NCI-H1694 treated with DMSO at 0.1 percent for 48 hours (cell line): ENCODE measurements at places on chromosomes 5 and 9.
A peak's percentile ranks its signal among the peaks of the same experiment; 100 is the strongest.

DNA sequence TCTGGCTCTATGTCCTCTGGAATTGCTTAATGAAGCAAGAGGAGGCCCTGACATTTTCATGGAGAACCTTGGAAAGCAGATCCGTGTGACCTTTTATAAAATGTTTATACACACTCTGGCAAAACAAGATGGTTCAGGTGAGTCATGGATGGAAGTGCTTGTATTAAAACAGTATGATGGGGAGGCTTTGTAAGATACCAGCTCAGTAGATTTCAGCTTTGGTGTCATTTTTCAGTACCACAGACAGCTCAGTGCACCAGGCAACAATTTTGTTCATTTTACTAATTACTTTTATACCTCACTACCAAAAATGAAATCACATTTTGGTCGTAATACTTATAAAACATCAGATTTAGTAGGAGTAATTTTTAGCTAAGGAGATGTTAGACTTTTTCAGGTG, 5.2 kb downstream of the KCNN2 start:
- DNase-seq = no peak

- no peak for DNase-seq
Measured at GRCh38 chr5:74974451-74975091, 77.8 kb downstream of the GCNT4 start.

DNA sequence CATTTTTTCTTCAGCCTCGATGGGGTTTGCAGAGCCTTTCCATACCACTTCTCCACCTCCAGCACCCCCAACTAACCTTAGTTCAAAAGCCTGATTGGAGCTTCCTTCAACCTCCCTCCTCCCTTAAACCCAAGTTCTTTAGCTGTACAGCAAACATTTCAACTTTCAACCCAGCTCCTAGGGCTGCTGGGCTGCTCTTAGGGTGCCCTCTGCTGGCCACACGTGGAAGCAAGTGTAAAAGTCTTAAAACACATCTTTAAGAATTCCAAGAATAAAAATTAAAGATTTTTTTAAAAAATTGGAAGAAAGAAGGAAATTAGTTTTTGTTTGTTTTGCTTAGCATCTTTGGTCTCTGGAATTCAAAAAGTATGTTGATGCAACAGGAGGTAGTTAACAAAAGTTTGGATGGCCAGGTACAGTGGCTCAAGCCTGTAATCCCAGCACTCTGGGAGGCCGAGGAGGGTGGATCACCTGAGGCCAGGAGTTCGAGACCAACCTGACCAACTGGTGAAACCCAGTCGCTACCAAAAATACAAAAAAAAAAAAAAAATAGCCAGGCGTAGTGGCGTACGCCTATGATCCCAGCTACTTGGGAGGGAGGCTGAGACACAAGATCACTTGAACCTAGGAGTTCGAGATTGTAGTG, 15.5 kb upstream of the HSD17B3 start:
- no peak for DNase-seq

DNA sequence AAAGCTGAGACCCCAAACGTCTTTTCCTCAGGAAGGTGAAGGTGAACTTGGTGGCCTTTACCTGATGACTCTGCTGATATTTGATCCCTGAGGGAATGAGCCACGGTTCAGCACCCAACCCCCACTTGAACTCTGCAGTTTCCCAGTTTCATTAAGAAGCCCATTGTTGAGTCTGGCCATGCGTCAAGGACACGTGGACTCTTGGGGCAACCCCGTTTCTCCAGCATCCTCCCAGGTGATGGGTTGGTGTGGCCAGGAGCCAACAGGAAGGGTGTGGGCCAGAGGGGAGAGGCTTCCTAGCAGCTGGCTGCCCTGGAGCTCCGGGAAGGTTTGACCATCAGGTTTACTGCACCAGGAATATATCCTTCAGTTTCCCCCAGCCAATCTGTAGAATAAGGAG, 59.5 kb upstream of the GNE start:
- DNase-seq = no peak

- no peak for DNase-seq
Measured at GRCh38 chr9:134236001-134236421, 71.6 kb upstream of the RNU6ATAC start.

DNA sequence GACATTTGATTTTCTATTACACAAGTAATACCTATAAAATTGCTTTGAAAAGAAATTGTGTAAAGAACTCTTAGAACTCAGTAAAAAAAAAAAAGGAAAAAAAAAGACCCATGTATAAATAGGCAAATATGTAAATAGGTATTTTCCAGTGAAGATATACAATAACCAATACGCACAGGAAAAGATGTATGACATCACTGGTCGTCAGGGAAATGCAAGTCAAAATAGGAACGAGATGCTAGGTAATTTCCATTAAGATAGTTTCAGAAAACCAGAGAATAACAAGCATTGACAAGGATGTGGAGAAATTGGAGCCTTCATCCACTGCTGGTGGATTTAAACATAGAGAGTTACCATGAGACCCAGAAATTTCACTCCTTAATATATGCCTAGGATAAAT, 708.8 kb downstream of the MTRR start:
- DNase-seq = no peak

- no peak for DNase-seq
Measured at GRCh38 chr9:21428235-21428634, 12.0 kb upstream of the IFNA1 start.

GRCh38 chr9:70484232-70485130, 70.0 kb upstream of the KLF9 start:
- peak; percentile 12 for DNase-seq

DNA sequence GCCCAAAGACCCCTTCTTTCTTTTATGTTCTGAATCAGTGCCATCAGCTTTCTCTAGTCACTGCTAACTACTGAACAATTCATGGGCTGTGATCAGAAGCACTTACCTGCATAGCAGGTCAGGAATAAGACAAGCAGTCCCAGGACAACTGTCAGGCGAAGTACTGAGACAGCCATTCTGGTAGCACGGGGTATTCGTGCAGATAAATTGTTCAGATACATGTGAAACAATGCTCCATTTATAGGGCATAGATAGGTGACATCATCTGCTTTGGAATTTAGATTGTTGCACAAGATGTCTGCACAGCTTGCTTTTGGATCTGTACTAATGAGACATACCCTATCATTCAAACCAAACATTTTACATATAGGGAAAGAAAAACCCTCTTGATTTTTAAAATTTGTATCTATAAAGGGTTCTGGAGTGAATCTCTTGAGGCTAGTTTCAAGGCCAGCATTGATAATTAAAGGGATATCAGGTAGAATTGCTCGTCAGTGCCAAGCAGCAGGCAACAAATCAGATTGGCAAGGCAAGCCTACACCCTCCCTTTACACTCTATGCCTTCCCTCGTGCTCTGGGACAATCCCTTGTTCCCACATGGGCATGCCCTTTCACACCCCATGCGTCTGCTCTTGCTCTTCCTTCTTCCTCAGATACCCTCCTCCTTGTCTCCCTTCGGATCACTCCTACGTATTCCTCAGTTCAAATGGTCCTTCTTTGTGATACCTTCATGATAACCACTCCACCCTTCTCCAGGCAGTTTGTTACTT, at the start of gene C5orf46:
C5orf46 (minus strand) TSS at position 213 of the 770 bp plus-strand sequence; CDS start at position 176, 37 bp downstream.
- no peak for DNase-seq

DNA sequence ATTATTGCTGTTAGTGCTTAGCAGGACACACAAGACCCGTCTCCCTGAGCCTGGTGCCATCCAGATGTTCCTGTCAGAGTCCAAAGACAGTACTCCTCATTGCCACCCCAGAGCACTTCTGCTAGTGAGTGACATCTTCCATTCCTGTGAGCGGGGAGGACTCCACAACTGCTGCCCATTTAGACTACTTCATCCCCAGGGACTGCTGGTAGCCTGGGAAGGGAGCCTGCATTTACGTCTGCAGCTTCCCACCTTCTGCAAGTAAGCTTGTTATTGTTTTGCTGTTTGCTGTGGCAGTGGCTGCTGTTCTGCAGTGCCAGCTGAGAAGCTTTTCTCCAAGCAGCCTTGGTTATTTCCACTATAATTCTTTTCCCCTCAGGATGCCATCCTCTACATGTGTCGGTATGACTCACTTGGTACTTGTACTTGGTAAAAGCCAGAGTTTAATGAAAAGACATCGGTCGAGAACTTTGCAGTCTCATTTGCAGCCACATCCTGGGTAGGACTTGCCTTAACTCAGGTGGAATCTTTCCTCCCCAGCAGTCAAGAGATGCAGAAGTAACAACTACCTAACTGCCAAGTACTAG, 10.6 kb upstream of the MAP1B start:
- no peak for DNase-seq

DNA sequence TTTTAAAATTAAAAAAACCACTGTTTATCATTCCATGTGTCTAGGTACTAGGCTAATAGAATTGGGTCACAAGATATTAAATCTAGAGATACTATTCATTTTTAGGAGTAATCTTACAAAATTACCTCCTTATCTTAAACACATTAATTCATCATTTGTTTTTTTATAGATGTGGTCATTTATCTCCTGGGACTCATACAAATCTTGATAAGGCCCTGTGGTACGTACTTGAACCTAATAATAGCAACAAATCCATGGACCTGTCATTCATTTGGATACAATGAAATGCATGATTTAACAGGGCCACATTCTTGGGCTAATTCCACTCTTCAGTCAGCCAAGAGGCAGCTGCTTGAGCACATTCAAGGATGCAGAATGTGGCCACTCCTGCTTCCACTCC, 66.4 kb upstream of the MARCHF11 start:
- no peak for DNase-seq

- no peak for DNase-seq
Measured at GRCh38 chr9:18588002-18588401, 114.0 kb downstream of the ADAMTSL1 start.

- no peak for DNase-seq
Measured at GRCh38 chr5:167001246-167001645, 1290.2 kb upstream of the WWC1 start.

DNA sequence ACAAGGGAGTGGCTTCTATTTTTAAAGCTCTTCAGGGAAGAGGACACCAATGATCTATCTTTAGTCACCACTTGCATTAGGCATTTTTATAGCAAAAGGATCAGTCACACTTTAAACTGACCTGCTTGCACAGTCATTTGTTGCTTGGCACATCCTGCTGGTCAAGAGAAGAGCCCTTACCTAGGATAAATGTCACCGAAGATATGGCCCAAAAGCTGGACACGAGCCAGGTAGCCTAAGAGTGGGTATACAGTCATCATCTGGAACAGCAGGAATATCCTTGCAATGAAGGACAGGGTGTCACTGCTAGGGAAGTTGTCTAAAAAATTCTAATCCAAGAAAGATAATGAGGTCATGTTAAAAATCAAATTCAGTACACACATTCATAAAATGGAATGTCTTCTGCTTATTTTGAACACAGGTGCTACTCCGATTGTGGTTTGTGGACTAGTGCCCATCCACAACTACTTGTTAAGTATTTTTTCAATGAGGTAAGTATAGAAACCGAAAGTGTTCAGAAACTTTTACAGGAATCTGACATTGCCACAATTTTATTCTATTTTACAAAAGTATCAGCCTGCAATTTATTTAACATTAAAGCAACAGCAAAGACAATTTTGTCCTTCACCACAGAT, 78.4 kb downstream of the SLC38A9 start:
- no peak for DNase-seq

GRCh38 chr9:104173067-104173466, 79.0 kb downstream of the SMC2 start:
- DNase-seq = no peak

DNA sequence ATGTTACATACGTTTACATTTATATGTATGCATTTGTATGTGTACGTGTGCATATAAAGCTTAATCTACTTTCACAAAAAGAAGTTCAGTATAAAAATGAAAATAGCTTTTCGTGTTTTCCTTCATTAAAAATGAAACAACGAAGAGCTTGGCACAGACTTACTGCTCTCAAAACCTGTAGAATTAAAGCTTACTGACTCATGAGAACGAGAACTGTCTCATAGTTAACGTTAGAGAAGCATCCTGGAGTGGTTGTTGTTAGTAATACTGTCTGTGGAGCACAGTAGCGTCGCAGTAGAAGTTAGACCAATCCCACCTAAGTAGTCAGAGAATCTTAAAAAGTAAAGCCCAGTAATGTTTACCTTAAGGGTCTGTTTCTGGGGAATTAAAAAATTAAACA, 1.3 kb downstream of the MAT2B start:
- DNase-seq = no peak

- DNase-seq = no peak
Measured at GRCh38 chr9:111287127-111287526, 42.9 kb downstream of the OR2K2 start.

DNA sequence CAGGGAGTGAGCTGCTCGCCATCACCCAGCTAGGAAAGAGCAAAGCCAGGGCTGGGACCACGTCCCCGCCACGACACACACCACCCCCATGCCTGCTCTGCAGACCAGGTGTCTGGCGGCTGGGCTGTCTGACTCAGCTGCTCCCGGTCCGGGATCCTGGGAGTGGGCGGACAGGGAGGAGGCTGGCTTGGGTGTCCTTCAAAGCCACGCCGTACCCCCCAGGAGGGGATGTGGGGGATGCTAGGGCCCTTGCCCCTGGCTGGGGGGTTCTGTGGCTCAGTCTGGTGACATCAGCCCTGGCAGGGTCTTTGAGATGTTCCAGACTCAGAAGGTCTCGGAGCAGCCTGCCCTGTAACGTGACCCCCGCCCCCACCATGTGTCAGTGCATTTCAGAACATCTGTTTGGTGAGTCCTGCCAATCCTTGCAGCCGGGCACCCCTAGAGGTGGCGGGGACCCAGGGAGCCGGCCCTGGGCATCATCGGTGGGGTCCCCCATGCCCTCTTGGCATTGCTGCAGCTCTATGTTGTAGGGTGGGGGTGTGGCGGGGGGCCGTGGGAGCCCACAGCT, 62.3 kb downstream of the HMCN2 start:
- DNase-seq = peak; percentile 14

DNA sequence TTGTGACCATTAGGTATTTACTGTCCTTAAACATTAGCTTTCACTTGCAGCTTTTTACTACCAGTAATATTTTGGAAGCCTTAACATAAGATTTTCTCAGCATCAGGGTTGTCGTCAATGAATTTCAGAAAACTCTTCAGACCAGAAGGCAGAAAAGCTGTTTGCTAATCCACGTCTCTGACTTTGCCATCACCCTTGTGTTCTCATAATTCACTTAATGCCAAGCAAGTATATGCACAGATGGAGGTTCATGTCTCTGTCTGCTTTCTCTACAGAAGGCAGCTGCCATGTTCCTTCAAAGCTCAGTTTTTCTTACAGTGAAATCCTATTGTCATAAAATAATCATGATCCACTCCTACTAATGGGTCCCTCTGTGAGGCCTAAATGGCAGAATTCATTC, 37.7 kb upstream of the LRRC19 start:
- no peak for DNase-seq

GRCh38 chr5:144333336-144333920, 162.8 kb downstream of the KCTD16 start:
- DNase-seq = no peak
